NCI-H446 treated with DMSO at 0.1 percent for 48 hours (cell line): ENCODE measurements at places on chromosomes 5 and 9.

GRCh38 chr9:126844085-126844484 is 16.4 kb upstream of the ZBTB34 start:
- peak; percentile 62 for DNase-seq

GRCh38 chr5:90020575-90021538 is 388.7 kb downstream of the CETN3 start:
- DNase-seq = peak; percentile 53

- no peak for DNase-seq
Observed at GRCh38 chr5:79107020-79107796, 4.4 kb upstream of the BHMT start.

GRCh38 chr9:36276781-36277181 is 18.5 kb upstream of the GNE start:
- DNase-seq = no peak

GRCh38 chr5:390623-391491 is 52.1 kb upstream of the EXOC3 start:
- no peak for DNase-seq

DNA sequence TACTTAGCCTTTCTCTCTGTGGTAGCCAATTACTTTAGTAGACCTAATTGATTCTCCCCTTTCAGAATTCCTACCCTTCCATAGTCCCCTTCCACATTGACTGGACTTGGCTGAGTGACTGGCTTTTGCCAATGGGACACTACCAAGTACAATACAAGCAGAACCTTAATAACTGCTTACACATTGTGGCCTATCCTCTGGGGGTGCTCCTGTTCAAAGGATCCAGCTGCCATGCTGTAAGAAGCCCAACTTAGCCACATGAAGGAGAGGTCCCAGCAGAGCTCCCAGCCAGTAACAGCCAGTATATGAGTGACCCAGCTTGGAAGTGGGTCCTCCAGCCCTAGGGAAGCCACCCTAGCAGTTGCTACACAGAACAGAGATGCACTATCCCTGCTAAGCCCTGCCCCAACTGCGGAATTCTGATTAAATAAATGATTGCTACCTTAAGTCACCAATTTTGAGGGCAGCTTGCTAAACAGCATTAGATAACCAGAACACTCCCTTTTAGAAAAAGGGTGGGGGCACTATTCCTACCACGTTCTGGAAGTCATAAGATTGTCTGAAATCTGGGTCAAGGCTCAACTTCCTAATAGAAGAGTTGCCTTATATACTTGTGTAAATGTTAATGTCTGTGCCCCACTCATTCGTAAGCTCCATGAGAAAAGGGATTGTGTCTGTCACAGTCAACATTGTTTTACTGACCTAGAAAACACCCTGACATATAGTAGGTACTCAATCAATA is 11.1 kb upstream of the APTX start:
- DNase-seq = no peak

DNA sequence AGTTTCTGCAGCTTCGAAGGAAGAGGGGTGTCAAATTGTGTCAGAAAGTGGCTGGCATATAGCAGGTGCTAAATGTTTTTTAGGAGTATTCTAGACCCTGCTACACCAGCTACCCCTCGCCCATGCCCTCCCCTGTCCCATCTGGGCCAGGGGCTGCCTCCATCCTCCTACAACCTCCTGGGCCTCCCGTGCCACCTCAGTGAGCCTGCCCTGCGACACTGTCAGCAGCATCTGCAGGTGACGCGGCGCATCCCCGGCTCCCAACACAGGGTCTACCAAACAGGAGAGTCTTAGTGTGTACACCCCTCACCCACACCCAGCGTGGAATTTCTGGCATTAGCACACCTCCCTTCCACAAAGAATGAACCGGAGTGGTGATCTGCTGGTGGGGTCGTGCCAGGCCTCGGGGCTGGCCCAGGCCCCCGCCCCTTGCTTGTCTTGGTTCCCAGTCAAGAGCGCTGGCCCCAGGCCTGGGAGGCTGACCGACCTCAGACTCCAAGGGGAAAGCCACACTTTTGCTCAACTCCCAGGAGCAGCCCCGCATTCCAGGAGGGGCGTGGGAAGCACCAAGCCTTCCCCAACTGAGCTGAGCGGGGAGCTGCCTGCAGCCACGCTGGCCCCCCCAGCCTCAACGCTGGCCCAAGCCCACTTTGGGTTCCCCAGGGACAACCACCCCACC is 55.2 kb downstream of the NEURL1B start:
- DNase-seq = no peak

DNA sequence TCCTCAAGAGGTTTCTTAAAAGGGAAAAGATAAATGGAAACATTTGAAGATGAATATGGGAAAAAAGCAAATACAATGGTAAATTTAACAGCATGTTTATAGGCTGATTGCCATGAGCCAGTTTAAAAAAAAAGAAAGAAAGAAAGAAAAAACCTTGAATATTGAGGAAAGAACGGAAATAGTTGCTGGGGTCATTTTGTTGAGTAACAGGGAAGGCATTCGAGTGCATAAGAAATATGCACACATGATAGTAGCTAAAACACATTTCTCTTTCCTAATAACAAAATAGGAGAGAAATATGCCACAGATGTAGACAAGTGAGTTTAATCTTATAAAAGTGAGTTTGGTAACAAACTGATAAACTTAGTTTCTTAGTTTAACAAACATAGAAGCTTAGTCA is 864.6 kb upstream of the ACO1 start:
- DNase-seq = no peak

GRCh38 chr9:95090871-95091577 is 226.5 kb downstream of the FANCC start:
- no peak for DNase-seq

DNA sequence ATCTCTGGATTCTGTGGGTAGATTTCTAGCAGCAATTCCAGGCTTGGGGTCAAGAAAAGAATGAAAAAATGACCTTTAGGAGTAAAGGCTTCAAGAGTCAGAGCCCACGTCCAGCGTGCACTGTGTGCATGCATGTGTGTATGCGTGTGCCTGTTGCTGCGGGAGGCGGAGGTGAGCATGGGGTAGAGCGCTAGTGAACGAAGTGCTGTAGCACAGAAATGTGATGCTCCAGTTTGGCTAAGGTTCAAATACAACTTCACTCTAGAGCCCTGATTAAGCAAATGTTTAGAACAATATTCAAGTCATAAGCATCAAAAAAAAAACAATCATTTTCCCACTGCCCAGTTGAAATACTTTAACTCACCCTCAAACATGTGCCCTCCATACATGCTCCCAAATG is 403.9 kb downstream of the ZNF608 start:
- no peak for DNase-seq

GRCh38 chr5:167049043-167049663 is 1242.3 kb upstream of the WWC1 start:
- no peak for DNase-seq

GRCh38 chr9:20384642-20385041 is 237.7 kb downstream of the MLLT3 start:
- peak; percentile 77 for DNase-seq

GRCh38 chr9:137689745-137690529 is 71.1 kb downstream of the EHMT1 start:
- DNase-seq = no peak

DNA sequence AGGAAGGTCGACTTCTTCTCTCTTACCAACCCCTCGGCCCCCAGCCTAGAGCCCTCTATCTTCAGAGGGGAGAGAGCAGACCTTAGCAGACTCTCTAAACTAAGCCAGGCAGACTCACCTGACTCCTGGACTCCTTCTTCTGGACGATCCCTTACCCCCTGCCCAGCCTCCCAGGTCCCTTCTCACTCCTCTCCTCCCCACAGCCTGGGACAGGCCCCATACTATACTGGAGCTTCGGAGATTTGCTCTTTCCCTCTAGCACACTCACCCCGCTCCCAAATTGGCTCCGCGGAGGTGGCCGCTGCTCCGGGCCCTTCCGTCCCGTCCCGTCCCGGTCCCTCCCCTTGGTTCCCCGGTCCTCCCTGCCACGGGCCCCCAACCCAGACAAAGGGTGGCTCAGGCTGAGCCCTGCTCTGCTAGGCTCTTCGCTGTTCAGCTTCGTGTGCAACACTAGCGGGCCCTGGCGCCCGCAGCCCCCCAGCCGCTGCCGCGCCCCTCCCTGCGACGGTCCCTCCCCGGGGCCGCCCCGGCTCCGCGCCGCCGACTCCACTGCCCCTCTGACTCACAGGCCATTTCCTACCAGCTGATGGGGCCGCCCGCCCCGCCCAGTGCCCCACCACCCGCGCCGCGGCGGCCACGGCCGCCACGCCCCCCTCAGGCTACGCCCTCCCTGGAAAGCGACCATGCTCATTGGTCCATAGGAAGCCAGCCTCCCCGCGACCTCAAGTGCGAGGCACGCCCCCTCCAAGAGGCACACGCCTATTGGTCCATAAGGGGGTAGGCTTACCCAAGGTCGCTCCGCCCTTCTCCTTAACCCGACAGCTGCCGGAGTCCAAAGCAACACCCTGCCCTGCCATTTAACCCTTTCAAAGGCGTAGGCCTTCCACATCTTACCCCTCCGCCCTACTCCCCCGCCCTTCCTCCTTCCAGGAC is 4.4 kb downstream of the ATOSB start:
- peak; percentile 97 for DNase-seq

DNA sequence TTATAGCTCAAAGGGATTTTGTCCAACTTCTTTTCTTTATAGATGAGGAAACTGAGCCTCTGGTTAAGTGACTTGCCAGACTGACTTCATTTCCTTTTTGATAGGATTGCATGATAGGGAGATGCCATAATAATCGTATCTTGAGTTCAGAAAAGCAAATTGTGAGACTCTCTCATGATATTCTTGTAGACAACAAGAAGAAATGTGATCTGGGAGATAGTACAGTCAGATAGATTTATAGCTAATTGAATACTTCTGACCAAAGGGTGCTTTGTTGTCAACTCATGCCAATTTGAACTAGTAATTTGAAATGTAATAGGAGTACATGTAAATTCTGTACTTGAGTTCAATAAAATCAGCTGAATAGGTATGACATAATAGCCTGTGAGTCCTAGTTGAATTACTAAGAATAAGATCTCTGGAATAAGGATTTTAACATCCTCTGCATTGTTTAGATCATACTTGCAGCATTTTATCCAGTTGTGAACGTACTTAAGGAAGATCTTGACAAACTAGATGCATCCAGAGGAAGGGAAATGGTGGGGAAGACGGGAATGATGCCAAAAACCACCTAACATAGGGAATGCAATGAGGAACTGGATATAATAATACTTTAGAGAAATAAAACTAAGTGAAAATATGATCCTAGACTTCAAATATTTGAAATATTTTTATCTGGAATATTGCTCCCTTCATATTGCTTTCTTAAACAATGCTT is 25.5 kb downstream of the CWC27 start:
- no peak for DNase-seq

GRCh38 chr5:176916337-176916736 is 17.2 kb upstream of the HK3 start:
- no peak for DNase-seq

DNA sequence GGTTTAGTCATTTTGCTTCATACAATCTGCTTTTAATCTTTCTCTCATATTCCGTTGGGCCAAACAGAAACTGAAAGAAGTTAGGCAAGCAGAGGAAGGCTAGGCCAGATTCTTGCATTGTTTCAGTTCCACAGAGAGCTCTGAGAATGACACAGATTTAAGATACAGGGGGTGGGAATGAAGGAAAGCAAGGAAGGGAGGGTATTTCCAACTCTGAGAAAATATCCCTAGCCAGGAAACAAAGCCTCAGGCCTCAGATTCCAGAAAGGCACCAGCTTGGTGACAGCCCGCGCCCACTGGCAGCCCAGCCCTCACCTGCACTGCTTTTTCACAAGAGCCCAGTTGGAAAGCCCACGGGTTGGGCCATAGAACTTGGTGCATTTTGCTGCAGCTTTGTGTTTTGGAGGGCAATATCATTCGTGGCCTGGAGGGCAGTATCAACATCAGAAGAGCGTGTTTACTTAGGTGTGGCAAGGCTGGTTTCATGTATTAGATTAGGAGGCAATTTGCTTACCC is 63.5 kb downstream of the ENC1 start:
- DNase-seq = no peak

GRCh38 chr5:139710319-139711066 is 62.3 kb downstream of the CXXC5 start:
- peak; percentile 32 for DNase-seq

- DNase-seq = no peak
Observed at GRCh38 chr9:6579613-6580012, 65.9 kb downstream of the GLDC start.

DNA sequence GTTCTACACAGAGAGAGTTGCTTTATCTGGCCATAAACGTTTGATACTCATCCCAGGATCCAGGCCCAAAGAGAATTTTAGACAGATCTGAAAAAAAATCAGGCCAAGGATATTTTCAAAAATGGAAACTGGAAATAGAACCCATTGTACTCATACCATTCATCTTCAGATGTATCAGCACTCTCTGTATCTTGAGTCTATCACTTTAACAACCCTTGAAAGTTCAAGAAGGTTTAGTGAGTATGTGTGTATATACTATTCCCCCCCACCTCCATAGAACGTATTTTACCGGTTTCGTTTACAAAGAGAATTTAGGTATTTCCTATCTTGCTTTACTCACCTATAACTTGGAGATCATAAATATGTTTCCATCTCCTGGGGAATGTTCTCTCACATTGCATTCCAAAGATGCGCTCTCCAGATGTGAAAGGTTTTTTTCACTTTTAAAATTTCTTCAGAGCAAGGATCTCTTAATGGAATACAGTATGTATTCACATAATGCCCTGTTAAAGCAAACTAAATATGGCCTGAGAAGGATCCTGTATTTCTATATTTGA is 105.5 kb upstream of the TUT7 start:
- no peak for DNase-seq

DNA sequence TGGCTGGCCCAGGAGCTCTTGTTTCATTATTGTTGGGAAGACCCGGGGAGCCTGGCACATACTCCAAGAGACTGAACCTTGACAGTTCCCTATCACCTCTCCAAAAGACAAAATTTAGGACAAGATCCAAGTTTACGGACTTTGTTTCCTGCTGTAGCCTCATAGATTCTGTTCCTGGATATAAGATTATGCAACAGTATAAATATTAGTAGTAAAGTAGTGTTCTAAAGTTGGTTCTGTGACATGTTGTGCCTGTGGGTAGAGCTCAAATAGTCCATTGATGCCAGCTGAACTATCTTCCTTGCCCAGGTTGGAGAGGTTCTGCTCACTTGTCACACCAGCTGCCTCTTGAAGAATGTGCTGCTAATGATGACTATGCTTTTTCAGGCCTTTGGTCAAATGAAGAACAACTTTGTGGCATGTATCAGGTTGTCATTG is 430.2 kb downstream of the DMAC1 start:
- DNase-seq = no peak

- no peak for DNase-seq
Observed at GRCh38 chr5:30937070-30937469, 256.4 kb upstream of the CDH6 start.

DNA sequence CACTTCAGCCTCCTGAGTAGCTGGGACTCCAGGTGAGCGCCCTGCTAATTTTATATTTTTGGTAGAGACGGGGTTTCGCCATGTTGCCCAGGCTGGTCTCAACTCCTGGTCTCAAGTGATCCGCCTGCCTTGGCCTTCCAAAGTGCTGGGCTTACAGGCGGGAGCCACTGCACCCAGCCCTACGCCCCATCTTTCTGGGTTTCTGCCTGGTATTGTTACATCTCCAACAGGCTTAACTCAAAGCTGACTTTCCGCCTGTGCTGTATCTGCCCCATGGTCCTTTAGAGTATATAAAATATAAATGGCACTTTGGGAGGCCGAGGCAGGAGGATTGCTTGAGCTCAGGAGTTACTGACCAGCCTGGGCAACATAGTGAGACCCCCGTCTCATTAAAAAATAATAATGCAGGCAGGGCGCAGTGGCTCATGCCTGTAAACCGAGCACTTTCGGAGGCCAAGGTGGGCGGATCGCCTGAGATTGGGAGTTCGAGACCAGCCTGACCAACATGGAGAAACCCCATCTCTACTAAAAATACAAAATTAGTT is 36.5 kb upstream of the GLDC start:
- no peak for DNase-seq

GRCh38 chr5:38500573-38501260 is 55.7 kb downstream of the LIFR start:
- DNase-seq = no peak
